Caudate nucleus (tissue), 63 donors: ENCODE measurements at places on chromosomes 12 and 14.

DNA sequence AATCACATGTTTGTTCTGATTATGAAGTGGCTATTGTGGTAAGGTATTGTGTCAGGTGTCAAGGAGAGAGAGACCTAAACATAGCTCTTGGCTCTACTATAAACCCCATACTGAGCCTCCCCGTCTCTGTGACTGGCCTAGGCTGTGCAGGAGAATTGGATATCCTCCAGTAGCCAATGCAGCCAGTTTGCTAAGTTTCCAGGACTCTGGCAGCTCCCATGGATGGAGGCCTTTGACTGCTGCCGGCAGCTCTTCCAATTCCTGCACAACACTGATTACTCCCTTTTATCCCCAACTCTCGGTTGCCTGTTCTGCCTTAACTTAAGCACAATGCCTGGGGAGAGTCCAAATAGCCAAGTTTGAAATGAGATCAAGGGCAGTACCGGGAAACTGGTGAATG is 59.3 kb downstream of the ABCC9 start:
- DNase-seq, result peak; percentile 26

GRCh38 chr14:90453401-90453951 is 56.6 kb downstream of the CALM1 start:
- DNase-seq, result no peak

GRCh38 chr12:6766651-6767349 is 637 bp downstream of the PTMS start:
- peak; percentile 49 for DNase-seq

DNA sequence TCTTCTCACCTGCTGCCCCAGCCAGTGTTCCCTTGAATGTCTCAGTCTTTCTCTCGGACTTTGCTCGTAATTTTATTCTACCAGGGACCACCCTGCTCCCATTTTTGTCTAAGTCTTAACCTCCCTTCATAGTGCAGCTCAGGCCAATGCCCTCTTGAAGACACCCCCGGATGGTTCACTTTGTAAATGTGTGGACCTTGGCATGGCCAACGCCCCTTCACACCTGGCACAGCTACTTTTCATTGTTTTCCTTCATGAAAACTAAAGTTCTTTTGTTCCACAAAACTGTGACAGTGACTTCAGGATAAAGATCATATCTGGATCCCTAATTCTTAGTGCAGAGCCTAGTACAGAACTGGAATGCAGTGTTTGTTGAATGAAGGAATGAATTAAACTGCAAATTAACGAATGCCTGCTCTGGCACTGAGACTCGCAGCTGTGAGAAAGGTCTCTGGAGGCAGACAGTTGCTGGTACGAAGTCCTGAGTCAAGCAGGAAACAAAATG is 3.5 kb upstream of the RNASE4 start:
- DNase-seq, result no peak

GRCh38 chr12:20210621-20211215 is 157.6 kb upstream of the PDE3A start:
- no peak for DNase-seq

DNA sequence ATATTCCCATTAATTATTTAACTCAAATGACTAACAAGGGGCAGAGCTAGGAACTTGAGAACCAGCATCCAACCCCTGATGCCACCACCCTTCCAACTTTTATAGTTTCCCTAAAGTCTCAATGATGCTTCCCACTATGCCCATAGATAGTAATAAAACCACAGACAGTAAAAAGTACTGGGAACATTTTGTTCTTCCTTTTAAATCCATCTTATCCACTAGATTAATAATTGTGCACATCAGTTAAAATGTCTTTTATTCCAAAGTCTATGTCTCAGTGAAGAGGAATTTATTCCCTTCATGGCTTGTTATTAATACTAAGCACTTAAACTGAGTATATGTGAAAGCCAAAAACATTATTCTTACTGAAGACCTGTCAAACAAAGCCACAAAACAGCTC is 45.8 kb downstream of the SINHCAF start:
- DNase-seq, result no peak

GRCh38 chr14:92553438-92553837 is 39.9 kb downstream of the RIN3 start:
- DNase-seq, result no peak

- no peak for DNase-seq
Measured at GRCh38 chr14:104132981-104133380, 5.4 kb upstream of the KIF26A start.

DNA sequence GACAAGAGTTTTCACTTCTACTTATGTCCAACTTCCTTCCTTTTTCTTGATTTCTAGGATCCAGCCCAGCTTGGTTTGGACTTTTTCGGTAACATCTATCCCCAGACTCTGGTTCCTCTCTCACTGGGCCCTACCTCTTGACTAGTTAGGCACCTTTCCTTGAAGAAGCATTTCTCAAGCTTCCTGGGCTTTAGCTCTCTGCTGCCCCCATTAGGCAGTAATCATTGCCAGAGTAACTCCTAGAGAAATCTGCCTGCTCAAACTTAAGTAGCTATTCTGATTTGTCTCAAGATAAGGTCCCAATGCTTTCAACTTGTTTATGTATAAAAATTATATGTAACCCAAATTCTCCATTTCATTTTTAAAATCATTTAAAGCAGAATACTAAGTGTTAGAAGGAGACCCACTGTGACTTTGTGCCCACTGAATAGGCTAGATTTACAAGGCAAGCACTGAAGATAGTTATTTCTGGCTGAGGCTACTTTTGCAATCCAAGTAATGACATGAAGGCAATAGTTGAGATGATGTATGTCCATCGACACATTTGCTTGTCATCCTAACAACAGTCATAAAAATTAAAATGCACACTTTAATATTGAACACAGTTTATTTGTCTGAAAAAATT is 275.0 kb upstream of the G2E3 start:
- DNase-seq, result no peak

DNA sequence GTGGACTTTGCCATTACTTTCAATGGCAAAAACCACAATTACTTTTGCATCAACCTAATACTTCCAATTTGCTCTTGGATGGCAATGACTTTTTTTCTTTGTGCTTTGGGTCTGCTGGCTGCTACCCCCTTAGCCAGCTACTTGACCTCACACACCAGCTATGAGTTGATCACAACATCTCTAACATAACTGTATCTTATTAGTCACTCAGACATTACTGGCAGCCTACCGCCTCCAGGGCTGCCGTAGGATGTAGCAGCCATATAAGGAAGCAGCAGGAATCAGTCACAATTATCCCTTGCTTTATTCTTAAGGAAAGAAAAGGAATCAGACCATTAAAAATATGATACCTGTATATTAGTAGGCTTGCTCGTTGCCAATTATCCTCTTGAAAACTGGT is 260.5 kb downstream of the ADAMTS20 start:
- DNase-seq, result no peak

GRCh38 chr14:20508367-20508766 is 3.0 kb downstream of the RNASE10 start:
- no peak for DNase-seq

- DNase-seq, result no peak
Measured at GRCh38 chr12:6899837-6900519, 4.6 kb upstream of the LRRC23 start.

DNA sequence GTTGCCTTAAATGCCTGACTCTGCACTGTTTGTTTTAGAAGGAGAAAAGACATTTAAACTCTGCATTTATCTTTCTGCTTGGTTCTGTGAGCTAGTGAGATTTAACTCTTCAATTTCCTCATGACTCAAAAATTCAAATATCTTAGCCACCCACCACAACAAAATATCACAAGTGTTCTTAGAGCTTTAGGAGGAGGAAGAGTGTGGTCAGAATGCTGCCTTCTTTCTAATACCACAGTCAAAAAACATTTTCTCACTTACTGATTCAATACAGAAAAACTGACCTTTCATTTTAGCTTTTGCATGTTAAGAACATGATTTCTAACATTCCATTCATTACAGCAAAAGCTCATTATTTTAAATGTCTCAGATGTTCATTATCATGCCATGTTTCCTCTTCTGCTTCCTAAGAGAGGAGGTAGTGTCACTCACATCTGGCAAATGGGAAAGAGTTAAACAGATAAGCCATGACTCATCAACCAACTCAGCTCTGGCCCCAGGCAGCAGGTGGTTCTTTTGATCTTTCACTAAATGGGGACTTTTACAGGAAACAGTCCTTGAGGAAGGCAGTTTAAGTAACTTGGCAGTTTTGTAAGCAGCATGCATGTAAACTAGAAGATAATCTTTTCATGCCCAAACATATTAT is 56.4 kb upstream of the RNU6-8 start:
- DNase-seq, result no peak

- no peak for DNase-seq
Measured at GRCh38 chr12:3869433-3869832, 3.8 kb downstream of the PARP11 start.

- no peak for DNase-seq
Measured at GRCh38 chr12:42730291-42730690, 140.7 kb upstream of the PRICKLE1 start.

- DNase-seq, result no peak
Measured at GRCh38 chr14:47557894-47558293, 117.5 kb downstream of the MDGA2 start.

DNA sequence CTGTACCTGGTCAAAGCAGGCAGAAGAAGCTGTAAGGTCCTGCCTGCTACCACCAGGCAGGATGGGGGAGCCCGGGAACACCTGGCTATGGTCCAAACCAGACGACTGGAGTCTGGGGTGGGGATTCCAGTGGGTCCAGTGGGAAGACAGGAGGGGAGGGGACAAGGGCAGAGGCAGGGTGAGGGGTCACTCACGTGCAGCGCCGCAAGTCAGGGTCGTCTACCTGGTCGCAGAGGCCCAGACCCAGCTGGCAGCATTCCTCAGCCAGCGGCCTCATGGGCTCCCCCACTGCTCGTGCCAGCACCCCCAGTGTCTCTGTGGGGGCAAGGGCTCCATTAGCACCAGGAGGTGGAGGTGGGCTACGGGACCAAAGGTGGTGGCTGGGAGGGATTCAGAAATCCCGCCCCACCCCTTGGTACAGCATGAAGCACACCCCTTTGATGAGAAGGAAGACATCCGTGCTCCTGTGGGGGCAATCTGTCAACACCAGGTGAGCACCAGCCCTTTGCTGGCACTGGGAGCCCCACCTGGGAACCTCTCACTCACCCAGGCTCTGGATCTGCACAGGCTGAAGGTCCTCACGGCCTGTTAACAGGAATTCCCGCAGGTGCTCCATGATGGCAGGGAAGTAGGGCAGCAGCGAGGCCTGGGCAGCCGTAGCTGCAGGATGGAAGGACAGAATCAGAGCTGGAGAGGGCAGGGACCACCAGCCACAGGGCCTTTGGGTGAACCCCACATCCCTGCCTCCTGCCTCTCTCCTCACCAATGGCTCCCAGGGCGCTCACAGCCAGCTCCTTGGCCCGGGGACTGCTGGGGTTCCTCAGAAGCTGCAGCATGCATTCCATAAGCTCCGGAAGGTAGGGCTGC is 4.3 kb downstream of the IPO4 start:
- no peak for DNase-seq

- no peak for DNase-seq
Measured at GRCh38 chr12:42070036-42070435, 74.6 kb downstream of the GXYLT1 start.

GRCh38 chr12:67354322-67354721 is 85.2 kb downstream of the CAND1 start:
- DNase-seq, result no peak

- no peak for DNase-seq
Measured at GRCh38 chr14:81352413-81352812, 47.7 kb downstream of the STON2 start.

- peak; percentile 17 for DNase-seq
Measured at GRCh38 chr12:53065975-53066931, 12.9 kb downstream of the SPRYD3 start.

- no peak for DNase-seq
Measured at GRCh38 chr12:19498099-19498498, 58.8 kb downstream of the AEBP2 start.
